ENCODE measurements at places on chromosomes 1 and 21.

- no peak for DNase-seq
Measured at GRCh38 chr1:31208361-31208945, 31.2 kb downstream of the NKAIN1 start.

GRCh38 chr1:100325415-100326324 lies 26.6 kb upstream of the CDC14A start:
- no peak for DNase-seq

- no peak for DNase-seq
Measured at GRCh38 chr1:230120289-230120920, 53.4 kb downstream of the GALNT2 start.

GRCh38 chr1:201421041-201421440 lies 489 bp downstream of the TNNI1 start:
- DNase-seq = no peak

DNA sequence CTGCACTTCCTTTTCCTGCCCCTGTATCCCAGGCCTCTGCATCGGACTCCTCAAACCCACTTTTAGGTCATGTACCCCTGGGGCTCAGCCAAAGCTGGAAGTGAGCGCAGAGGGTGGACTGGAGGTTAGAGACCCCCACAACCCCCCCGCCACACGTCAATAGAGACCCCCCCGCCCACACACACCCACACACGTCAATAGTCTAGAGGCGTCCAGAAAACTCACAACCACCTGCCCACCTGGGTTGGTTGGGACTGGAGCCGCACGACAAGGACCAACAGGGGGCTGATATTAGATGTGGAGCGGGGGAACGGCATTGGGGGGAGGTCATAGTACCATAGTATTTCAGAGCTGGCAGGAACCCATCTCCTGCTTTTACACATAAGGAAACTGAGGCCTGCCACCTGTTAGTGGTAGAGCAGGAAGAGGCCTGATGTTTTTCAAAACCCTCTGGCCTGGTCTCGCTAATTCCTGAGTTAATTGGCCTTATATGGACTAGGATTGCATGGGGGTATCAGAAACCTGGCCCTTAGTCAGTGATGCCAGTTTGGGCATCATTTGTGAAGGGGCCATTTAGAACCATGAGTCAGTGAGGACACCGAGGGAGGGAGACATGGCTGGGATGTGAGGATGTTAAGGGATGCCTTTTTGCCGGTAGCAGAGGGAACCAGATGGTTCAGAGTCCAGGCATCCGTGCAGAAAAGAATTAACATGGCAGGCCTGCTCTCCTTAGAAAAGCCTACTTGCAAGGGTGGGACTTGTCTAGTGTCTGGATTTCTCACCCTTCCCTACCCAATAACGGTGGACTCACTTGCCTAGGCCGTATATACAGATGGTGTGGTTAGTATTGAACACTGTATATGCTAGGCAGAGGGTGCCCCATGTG lies 1.1 kb downstream of the NENF start:
- DNase-seq = no peak

GRCh38 chr21:14383596-14384180 lies 742 bp upstream of the HSPA13 start:
- DNase-seq = no peak

GRCh38 chr1:103266036-103266435 lies 157.7 kb upstream of the COL11A1 start:
- DNase-seq = no peak

GRCh38 chr1:54254055-54254454 lies 54.1 kb downstream of the MRPL37 start:
- no peak for DNase-seq

GRCh38 chr1:6116137-6116536 lies 64.0 kb downstream of the CHD5 start:
- no peak for DNase-seq

GRCh38 chr21:34091607-34092006 lies 18.2 kb downstream of the MRPS6 start:
- DNase-seq = no peak

- no peak for DNase-seq
Measured at GRCh38 chr1:59083946-59084865, 212.7 kb upstream of the FGGY start.

Data from stimulated activated CD4-positive, alpha-beta T cell treated with anti-CD3 and anti-CD28 coated beads, Interleukin-1b, Interleukin-23, amount 100 ng/mL, for 48 hours (primary cell).